ENCODE measurements at places on chromosomes 3 and 15.

- H3K36me3 ChIP-seq: no peaks in the 10 kb centered on the region
- DNase-seq: no peak
- peaks cover 42% of the 10 kb centered on the region for H3K27me3 ChIP-seq
- no peaks in the 10 kb centered on the region for H3K4me1 ChIP-seq
- H3K27ac ChIP-seq: no peak overlapping the region
- H3K4me3 ChIP-seq: no peak overlapping the region
Measured at GRCh38 chr3:123015596-123015995, 12.0 kb downstream of the SEMA5B start.

GRCh38 chr15:40702077-40702476 is 7.1 kb downstream of the RAD51 start:
- H3K27ac ChIP-seq: no peak overlapping the region
- H3K4me3 ChIP-seq: no peak overlapping the region
- H3K36me3 ChIP-seq: peaks cover 3% of the 10 kb centered on the region
- H3K4me1 ChIP-seq: no peaks in the 10 kb centered on the region
- H3K27me3 ChIP-seq: no peaks in the 10 kb centered on the region

- no peak overlapping the region for H3K27ac ChIP-seq
- H3K4me1 ChIP-seq: no peaks in the 10 kb centered on the region
- H3K4me3 ChIP-seq: no peak overlapping the region
- H3K36me3 ChIP-seq: peaks cover 46% of the 10 kb centered on the region
- no peaks in the 10 kb centered on the region for H3K27me3 ChIP-seq
- no peak for DNase-seq
Measured at GRCh38 chr3:97510795-97511194, 253.8 kb upstream of the ARL6 start.

- peak overlapping the region; percentile 36 for H3K4me3 ChIP-seq
- peaks cover 27% of the 10 kb centered on the region for H3K4me1 ChIP-seq
- DNase-seq: no peak
- no peaks in the 10 kb centered on the region for H3K36me3 ChIP-seq
- H3K27me3 ChIP-seq: no peaks in the 10 kb centered on the region
Measured at GRCh38 chr3:57694146-57694545, 1.3 kb upstream of the DENND6A start.

DNA sequence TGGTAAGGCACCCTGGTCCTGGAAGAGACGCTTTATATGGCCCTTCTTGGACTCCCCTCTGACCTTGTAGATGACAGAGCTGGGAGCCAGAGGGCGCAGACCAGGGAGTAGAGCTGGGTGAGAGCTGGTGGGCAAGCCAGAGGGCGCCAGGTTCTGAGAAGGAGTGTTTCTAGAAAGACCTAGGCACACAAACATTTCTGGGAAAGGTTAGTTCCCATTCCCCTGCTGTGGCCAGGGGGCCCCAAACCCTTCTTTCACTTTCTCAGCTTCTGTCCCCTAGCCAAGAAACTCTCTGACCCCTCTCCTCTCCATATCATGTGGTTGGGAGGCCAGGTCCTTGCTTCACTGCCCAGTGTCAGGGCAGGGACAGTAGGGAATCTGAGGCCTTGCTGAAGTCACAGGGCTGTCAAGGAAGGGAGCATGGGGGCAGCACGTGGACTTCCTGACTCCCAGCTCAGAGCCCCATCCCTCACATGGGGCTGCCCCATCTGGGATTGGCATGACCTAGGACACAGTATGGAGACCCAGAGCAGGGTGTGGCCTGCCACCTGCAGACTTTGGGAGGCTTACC is 3.6 kb downstream of the HEMK1 start:
- H3K27me3 ChIP-seq: no peaks in the 10 kb centered on the region
- no peak overlapping the region for H3K4me3 ChIP-seq
- no peaks in the 10 kb centered on the region for H3K36me3 ChIP-seq
- H3K27ac ChIP-seq: no peak overlapping the region
- H3K4me1 ChIP-seq: peaks cover 8% of the 10 kb centered on the region
- no peak for DNase-seq

DNA sequence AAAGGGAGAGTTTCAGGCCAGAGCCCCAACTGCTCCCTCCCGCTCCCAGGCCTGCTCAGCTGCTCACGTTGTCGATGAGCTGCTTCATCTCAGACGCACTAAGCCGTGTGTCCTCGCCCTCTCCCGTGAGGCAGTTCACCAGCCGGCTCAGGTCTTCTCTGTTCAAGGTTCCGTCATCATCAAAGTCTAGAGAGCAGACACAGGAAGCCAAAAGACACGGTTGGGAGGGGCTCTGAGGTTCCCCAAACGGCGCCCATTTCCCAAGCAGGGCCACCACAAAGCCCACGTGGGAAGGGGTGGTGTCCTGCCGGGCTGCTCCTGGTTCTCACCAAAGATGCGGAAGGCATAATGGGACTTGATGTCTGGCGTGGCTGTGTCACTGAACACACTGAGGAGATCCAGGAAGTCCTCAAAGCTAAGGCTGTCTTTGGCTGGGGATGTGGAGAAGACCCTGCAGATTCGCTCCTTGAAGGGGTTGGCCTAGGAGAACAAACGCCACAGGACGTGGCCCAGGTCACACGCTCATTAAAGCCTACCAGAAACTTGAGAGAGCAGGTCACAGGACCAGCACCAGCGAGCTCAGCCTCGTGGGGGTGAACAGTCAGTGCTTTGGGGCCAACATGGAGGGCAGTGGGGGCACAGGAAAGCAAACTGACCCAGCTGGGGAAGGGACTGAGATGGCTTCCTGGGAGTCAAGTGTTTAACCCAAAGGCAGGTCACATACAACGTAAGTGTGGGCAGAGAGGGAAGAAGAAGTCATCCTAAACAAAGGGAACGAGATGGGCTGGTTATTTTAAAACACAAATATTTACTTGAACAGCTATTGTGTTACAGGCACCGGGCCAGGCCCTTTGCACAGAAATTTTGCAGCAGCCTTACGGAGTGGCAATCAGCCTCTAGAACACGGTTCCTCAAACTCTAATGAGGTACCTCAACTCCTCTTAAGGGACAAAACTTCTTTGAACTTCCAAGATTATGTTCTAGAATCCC is 2.4 kb downstream of the CIB1 start:
- H3K4me3 ChIP-seq: peak overlapping the region; percentile 38
- DNase-seq: no peak
- no peaks in the 10 kb centered on the region for H3K27me3 ChIP-seq
- H3K27ac ChIP-seq: no peak overlapping the region

GRCh38 chr3:137259089-137259488 is 301.3 kb downstream of the IL20RB start:
- peaks cover 3% of the 10 kb centered on the region for H3K27me3 ChIP-seq
- H3K4me3 ChIP-seq: no peak overlapping the region

DNA sequence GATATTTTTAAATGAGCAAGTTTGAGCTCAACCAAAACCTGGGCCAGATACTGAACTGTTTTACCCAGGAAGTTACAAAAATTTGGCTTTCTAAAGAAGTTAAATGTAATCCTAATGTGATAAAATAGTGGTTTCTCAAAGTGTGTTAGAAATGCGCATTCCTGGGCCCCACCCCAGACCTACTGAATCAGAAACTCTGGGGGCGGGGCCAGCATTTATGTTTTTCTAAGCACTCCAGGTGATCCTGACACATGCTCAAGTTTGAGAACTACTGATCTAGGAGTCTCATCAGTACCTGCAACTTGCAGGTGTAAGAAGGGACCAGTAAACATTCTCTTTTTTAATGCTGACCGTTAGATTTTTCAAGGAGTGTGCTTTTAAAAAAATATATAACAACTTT is 190.6 kb downstream of the VPS13C start:
- no peak for DNase-seq
- no peaks in the 10 kb centered on the region for H3K4me1 ChIP-seq

All from mesothelial cell of epicardium (in vitro differentiated cells).